ENCODE measurements at places on chromosomes 3 and 15. TPM values are rescaled to one million over a fixed set of nuclear protein-coding genes. Genes with fewer than 3 reads are reported as not detected.

CPN2 gene
- not detected for total RNA-seq

NAA50 gene
- total RNA-seq, result 86.1 TPM

GUCA1C gene
- total RNA-seq, result not detected

THBS1 gene
- 95.5 TPM for total RNA-seq

ILDR1 gene
- 0.17 TPM for total RNA-seq

OXTR gene
- total RNA-seq, result 0.16 TPM

Data from subcutaneous adipose tissue (tissue), 4 donors.